ENCODE measurements at places on chromosomes 6 and 20.

DNA sequence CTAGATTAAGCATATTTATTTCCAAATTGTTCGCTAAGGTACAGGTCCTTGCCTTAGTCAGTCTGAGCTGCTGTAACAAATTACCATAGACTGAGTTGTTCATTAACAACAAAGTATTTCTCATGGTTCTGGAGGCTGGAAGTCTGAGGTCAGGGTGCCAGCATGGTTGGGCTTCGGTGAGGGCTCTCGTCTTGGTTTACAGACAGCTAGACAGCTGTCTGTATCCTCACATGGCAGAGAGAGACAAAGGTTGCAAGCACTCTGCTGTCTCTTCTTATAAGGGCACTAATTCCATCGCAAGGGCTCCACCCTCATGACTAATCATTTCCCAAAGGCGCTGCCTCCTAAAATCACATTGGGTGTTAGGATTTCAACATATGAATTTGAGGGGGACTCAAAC lies 115.3 kb upstream of the GMDS start:
- no peak for DNase-seq

DNA sequence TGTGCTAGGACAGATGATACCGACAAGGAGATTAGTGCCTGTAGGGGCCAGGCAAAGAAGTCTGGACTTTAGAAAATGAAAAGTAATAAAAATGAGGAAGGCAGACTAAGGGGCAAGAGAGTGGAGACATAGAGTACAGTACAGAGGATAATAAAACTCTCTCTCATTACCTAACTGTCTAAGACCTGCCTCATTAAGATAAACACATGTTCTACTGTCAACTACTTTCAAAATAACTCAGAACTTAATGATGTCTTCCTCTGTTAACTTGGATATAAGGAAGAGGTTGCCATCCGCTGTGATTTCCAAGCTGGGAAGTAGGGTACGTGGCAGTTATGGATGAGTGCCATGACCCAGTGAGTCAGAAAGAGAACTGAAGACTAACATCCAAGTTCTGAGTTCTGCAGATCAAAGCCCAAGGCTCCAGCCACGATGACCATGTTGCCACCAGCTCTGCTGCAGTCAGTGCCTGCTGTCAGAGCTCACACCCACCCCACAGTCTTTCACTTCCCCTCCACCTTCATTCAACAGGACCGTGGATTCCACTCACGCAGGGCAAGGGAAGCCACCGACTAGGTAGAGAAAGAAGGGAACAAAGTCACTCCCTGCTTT lies 81.8 kb downstream of the KIF16B start:
- DNase-seq = no peak

GRCh38 chr6:44674226-44675155 lies 287.0 kb downstream of the CDC5L start:
- DNase-seq = no peak

GRCh38 chr6:159308198-159308597 lies 139.0 kb downstream of the FNDC1 start:
- no peak for DNase-seq

DNA sequence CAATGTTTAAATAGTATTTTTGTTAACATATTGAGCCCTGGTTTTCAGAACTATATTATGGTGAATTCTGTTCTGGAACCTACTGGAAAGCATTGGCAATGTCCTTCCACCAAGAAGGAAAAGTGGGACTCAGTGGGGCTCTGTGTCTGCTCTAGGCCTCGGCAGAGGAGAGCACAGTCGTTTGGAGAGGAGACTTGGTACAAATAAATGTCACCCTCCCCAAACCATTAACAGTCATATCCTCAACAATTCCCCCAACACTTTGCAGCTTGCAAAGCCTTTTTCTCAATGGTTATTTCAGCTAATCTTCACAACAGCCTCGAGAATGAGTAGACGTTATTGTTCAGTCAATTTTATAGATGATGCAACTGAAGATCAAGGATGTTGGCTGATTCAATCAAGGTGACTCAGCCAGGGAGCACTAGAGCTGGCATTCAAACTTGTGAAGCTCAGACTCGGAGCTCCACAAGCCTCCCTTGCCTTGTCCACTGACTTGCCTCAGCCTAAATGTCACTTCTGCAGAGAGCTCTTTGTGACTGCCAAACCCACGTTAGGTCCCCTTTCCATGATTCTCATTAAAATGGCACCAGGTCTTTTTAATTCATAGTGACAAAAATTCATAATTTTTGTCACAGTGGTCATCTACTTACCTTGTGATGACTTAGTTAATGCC lies 60.6 kb downstream of the TOX2 start:
- DNase-seq = peak; percentile 61

DNA sequence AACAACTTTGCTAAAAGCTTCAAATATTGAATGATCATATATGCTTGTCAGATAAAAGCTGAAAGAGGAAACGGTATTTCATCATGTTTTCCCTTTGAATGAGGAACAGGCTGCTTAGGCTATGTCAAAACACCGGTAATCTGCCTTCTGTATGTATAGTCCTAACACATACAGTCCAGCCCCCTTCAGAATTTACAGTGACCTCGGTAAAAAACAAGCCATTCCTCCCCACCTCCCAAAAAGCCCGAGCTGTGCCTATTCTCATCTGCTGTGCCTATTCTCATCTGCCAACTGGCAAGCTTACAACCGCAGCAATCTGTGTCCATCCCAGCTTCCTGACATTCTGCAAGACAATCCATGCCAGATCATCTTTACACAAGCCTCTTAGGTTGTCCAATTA lies 26.8 kb upstream of the UBE2J1 start:
- no peak for DNase-seq

DNA sequence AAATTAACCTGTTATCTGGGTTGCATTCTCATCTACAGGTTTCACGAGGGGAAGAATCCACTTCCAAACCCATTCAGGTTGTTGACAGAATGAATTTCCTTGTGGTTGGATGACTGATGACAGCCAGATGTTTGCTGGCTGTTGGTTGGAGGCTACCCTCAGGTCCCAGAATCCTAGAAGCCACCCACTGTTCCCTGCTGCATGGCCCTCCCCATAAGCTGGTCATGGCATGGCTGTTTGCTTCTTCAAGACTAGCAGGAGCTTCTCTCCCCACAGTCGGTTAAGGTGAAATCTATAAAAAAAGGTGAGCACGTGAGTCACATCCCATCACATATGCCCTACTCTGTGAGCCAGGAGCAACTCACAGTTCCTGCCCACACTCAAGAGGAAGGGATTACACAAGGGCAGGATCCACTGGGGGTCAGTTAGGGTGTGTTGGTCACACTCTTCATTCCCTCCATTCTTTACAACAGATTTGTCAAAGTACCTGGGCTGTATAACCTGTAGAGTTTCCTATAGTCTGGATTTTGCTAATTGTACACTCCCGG lies 19.5 kb upstream of the RPS10 start:
- DNase-seq = no peak

DNA sequence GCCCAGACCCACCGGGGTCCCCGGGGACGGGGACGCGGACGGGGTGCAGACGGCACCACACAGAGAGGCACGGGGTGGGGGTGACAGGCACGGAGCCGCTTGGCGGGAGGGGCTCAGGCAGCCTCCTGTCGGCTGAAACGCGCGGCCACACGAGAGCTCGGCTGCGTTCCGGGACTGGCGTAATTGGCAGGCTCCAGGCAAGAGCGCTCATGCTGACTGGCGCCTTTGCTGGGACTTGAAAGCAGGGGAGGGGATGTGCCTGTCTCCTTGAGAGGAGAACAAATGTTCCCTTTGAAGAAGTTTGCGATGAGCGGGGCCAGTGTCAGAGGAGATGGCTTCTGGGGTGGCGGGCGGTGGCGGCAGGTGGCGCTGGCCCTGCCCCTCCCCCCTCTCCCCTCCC lies 25.8 kb downstream of the BHLHE23 start:
- DNase-seq = no peak

DNA sequence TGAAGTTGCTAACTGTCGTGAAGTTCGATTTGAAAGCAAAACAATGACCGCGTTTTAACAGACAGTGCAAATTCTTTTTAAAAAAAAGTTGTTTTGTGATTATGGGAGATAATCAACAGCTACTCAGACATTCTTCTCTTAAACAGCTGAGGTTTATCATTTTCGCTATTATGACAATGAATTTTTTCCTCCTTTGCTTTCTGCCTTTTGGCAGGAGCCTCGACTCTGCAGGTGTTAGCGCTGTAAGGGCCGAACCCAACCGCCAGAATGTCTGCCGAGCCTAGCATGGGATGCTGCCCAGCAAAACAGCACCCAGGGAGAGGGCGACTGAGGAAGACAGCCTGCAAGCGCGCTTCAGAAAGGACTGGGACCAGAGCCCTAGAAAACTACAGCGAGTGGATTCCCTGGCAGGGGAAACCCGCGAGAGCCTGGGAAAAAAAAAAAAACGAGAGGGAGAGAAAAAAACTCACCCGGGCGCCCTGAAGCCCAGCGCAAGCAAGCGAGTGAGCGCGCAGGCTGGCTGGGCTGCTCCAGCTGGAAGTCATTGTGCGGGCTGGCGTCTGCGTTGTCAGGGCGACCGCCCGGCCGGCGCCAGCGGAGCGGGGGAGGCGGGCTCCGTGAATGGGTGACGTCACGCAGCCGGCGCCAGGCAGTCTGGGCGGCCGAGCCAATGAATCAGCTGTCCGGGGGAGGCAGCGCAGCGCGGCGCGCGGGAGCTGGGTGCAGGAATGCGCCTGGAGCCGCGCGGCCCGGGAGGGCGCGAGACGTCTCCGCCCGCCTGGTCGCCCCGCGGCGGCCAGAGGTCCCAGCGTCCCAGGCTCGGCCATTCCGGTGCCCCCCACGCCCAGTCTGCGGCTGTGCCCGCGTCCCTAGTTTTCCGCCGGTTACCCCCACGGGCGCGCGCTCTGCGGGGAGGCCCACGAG lies 32.7 kb upstream of the ID4 start:
- peak; percentile 78 for DNase-seq

DNA sequence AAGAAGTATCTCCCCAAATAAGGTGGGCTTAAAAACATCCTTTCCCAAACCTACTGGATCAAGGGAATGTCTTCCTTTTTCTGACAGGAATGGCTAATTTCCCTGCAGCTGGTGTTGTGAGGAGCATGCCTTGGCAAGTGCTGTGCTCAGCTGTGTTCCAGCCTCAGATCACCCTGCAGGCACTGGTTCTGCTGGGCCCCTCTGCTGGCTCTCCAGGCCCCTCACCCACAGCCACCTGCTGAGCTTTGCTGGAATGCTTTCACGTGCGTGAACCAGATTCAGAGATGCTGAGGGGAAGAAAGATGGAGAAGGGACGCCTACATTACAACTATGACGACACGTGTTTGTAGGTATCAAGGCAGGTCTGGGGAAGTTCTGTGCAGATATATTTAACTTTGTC lies 71.3 kb upstream of the FOXC1 start:
- DNase-seq = no peak

GRCh38 chr6:157302736-157303135 lies 20.6 kb downstream of the TMEM242 start:
- no peak for DNase-seq

DNA sequence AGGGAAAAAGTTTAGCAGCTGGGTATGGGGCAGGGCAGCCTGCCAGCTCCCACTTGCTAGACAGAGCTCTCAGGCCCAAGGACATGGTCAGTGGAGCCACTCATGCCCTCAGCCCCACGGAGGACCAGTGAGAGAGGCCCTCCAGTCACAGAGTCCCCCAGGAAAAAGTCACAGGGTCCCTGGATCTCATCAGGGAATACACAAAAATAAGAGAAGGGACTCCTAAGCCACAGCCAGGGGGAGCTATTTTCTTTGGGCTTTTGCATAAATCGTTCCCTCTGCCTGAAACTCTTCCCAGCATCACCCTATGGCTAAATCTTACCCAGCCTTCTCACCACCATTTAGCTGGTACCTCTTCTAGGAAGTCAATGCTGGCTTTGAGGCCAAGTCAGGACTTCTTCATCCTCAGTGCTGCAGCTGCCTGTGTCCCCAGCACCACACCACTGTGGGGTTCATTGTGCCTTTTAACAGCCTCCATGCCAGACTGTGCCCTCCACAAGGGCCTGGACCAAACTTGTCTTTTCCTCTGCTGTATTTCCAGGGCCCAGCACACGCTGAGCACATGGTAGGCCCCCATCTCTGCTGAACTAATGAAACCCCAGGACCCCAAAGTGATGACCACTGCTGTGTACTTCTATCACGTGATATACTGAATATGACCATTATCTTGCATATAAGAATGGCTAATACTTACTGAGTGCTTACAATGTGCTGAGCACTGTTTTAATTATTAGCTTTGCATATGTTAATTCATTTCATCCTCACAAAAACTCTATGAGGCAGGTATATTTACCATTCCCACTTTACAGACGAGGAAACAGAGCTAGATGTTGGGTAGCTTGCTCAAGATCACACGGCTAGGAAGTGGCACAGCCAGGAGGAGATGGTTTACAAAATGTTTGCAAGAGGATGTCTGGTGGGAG lies 2.0 kb downstream of the ZNF335 start:
- peak; percentile 76 for DNase-seq

- DNase-seq = no peak
Observed at GRCh38 chr6:111997853-111998208, 56.1 kb upstream of the CCN6 start.

DNA sequence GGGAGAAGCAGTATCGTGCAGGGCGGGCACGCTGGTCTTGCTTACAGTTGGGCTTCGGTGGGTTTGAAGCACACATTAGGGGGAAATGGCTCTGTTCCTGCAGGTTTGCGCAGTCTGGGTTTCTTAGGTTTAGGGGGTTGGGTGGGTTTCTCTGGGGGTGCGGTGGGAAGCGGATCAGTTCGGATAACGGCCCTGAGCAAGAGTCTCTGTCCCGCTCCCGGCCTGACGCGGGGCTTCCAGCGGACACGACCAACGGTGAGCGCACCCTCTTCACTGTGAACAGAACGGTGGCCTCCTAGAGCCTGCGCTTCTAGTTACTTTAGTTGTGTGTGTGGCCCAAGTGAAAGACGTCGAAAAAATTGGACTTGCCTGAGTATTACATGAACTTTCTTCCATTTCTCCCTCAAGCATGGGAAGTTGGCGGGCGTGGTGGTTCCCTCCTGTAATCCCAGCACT lies 635 bp upstream of the ELOVL2 start:
- no peak for DNase-seq

DNA sequence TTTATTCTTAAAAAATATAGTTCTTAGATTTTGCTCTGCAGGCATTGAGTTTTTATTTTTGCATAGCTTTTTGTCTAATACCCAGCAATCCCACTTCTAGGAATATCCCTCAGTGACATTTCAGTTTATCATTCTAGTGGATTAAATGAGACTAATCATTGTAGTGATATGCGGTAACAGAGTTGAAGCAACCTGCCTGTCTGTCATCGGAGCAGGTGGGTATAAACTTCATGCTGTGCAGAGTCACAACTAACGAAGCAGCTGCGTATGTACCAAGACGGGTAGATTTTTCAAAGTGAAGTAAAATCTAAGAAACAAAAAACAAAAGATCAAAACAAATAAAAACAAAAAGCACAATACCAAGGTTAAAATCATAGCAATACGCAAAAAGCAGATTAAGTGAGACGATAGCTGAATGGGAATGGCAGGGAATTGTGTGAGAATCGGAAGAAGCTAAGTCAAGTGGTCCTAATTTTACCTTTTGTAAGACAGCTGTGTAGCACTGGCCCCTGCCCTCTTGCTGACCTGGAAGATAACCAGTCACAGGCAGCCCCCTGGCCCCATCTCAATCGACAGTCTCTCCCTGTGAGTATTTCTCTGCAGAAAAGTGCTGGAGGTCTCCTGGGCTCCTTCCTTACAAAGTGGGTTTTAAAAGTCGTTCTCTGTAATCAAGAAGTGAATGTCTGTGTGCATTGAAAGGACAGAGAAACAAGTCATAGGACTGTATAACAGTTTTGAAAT lies 169.2 kb downstream of the OR2B2 start:
- DNase-seq = no peak

- no peak for DNase-seq
Observed at GRCh38 chr6:30063315-30063714, 2.2 kb downstream of the POLR1H start.

GRCh38 chr6:146305092-146305491 lies 238.5 kb upstream of the RAB32 start:
- no peak for DNase-seq

GRCh38 chr6:166415306-166415705 lies 32.6 kb upstream of the MPC1 start:
- DNase-seq = no peak

Measured in hepatic stellate cell (primary cell).